ENCODE measurements at places on chromosomes 6 and 20.

DNA sequence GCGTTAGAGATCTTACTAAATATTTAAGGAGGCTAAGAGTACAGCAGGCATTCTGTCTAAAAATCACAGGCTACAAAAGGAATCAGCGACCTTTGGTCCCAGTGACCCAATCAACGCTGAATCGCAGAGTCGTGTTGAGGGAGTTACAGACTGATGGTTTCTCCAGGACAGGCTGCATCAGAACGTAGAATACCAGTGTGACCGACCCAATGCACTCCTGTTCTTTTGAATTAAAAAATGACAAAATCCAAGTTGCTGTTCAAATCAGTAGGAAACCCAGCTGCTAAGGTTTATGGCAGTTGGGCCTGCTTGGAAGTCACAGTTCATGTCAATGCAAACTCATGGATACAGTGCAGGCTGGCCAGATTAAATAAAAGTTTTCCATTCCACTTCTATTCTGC lies 155.8 kb upstream of the AFDN start:
- DNase-seq: no peak

DNA sequence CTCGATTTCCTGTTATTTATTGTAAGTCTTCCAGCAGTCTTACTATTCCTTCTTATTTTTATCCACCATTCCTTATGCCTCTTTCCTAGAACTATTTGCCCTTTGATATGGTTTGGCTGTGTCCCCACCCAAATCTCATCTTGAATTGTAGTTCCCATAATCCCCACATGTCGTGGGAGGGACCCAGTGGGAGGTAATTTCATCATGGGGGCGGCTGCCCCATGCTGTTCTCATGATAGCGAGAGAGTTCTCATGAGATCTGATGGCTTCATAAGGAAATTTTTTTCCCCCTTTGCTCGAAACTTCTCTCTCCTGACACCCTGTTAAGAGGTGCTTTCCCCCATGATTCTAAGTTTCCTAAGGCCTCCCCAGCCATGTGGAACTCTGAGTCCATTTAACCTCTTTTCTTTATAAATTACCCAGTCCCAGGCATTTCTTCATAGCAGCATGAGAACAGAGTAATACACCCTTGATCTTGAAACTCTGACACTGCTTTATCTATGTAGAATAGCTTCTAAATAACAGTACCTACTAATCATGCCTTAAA lies 48.8 kb downstream of the PLN start:
- no peak for DNase-seq

DNA sequence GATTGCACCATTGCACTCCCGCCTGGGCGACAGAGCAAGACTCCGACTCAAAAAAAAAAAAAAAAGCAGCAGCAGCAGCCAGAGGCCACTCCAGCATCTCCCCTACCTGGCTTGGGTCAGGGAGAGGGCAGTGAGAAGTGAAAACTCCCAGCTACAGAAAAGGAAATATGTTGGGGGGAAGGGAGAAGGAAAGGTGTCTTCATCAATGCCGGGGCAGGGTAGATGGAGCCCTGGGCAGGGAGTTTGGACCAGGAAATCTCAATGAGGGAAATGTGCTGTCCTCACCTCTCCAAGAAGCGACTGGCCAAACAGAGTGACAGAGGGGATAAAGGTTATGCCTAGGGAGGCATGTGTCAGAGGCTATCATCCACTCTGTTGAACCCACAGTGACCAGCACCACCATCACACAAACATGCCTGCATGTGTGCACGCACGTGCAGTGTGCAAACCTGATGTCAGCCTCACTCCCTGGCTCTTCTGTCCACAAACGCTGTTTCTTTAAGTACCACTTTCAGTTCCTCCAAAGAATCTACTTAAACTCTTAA lies 887 bp upstream of the AIF1 start:
- no peak for DNase-seq

DNA sequence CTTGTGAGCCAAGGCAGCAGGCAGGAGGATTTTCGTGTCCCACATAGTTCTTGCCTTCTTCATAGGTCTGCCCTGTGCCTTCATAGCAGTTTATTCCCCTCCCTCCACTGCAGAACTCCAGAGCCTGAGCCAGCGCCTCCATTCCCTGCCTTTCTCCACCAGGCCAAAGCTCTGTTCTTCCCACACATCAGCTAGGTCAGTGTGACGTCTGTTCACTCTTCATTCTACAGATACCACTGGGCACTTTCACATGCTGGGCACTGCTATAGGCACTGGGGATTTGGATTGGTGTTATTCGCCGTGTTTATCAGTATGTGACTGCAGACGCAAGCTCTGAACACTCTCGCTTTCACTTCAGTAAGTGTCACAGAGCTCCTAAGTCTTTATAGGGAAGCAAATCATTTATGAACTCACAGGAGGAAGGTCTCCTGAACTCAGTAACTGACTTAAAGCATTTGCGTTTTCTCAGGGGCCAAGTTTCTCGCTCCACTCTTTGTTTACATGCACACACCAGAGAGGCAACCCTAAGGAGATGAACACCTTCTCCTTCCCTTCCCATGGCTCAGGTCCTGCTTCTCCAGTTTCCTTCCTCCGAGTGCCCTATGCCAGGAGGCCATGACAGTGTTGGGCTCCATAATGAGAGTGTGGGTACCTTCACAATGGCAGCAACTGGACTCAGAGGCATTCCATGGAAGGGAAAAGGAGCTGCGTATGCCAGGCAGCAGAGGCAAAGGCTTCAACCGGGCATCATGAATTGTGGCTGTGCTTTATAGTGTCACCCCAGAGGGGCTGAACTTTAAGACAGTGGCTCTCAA lies 6.3 kb upstream of the APMAP start:
- DNase-seq: no peak

GRCh38 chr6:46411456-46412197 lies 79.6 kb downstream of the RCAN2 start:
- no peak for DNase-seq

- DNase-seq: no peak
Measured at GRCh38 chr6:118815495-118815894, 78.5 kb upstream of the ASF1A start.

All from HS-27A (cell line).